ENCODE measurements at places on chromosomes 1 and 21.

- no peak for DNase-seq
Measured at GRCh38 chr1:23742670-23743286, 493 bp upstream of the ELOA start.

- no peak for DNase-seq
Measured at GRCh38 chr1:64912191-64912590, 54.2 kb downstream of the JAK1 start.

GRCh38 chr1:63971557-63971956, 197.7 kb downstream of the ROR1 start:
- DNase-seq: no peak

- no peak for DNase-seq
Measured at GRCh38 chr1:94679332-94680038, 137.9 kb upstream of the F3 start.

GRCh38 chr1:85278853-85279314, 2.5 kb upstream of the BCL10 start:
- DNase-seq: no peak

DNA sequence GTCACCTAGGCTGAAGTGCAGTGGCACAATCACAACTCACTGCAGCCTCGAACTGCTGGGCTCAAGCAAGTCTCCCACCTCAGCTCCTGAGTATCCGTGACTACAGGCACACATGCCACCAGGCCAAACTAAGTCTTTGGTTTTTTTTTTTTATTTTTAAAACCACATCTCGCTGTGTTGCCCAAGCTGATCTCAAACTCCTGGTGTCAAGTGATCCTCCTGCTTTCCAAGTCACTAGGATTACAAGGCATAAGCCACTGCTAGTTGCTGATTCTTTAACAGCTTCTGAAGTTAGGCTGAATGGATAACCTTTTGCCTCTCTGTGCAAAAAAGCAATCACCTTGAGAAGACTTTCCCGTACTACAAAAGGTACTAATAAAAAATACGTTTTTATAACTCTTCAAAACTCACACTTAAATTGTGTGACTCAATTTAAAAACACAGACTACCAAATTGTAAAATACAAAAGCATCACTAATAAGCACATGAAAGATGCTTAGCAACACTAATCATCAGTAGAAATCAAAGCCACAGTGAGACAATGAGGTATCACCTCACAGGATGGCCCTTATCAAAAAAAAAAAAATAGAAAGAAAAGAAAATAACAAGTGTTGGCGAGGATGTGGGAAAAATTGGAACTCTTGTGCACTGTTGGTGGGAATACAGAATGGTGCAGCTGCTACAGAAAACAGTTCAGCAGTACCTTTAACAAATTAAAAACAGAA, 40.3 kb downstream of the PTPN14 start:
- no peak for DNase-seq

DNA sequence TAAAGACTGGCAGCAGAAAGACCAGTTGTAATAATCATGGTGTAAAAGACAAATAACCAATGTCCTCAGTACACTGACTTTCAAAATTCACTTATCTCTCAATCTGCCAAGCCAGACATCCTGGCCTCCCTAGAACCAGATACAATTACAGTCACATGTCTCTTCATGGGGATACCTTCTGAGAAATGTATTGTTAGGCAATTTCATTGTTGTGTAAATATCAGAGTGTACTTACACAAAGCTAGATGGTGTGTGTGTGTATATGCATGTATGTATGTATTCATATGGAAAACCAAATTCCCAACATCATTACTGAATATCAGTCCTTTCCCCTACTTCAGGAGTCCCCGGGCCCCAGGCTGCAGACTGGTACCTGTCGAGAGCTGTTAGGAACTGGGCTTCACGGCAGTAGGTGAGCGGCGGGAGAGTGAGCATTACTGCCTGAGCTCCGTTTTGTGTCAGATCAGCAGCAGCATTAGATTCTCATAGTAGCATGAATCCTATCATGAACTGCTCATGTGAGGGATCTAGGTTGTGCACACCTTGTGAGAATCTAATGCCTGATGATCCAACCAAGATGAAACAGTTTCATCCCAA, 65.3 kb upstream of the ZNF326 start:
- no peak for DNase-seq

GRCh38 chr1:48869116-48869893, 92.6 kb upstream of the BEND5 start:
- no peak for DNase-seq

DNA sequence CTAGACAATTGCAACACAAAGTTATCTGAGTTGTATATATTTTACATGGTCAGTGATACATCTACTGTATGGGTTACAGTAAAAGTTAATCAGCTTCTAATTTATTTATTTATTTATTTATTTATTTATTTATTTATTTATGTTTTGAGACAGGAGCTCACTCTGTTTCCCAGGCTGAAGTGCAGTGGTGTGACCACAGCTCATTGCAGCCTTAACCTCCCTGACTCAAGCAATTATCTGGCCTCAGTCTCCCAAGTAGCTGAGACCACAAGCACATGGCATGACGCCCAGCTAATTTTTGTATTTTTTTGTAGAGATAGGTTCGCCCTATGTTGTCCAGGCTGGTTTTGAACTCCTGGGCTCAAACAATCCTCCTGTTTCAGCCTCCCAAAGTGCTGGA, 241.6 kb downstream of the PTPRC start:
- no peak for DNase-seq

DNA sequence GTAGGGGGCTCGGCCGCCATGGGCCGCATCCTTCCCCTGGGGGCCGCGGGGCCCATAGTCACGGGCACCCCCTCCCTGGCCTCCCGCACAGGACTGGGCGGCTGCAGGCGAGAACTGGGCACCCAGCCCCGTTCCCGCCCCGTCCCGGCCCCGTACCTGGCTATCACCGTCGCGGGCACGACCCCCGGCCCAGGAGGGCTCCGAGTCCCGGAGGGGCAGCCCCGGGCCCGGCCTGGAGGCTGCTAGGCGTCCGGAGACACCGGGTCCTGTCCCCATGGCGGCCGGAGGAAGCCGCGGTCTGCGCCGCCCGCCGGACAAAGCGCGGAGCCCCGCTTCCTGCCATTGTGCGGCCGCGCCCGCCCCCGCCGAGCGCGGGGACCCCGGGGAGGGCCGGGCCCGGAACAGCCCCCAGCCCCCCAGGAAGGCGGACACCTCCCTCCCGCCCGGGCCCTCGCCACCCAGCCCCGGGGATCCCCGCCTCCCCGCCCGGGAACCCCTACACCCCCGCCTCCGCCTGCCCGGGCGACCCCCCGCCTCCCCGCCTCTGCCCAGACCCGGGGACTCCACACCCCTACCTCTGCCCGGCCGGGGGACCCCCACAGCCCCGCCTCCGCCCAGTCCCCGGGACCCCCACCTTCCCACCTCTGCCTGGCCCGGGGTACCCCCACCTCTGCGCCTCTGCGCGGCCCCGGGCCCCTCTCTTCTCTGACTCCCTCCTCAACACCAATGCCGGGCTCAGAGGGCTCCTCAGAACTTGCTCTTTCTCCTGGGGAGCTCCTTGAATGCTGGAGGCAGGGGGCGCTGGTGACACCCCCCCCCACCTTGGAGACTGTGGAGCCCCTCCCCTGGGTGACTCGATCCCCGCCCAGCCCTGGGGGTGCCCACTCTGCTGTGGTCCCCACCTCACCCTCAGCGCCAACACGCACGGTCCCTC, 6.0 kb downstream of the PLEKHG5 start:
- DNase-seq: no peak

- DNase-seq: no peak
Measured at GRCh38 chr1:18711536-18712251, 81.0 kb downstream of the PAX7 start.
